ENCODE measurements at places on chromosomes 1 and 21. TPM values are rescaled to one million over a fixed set of nuclear protein-coding genes. Genes with fewer than 3 reads are reported as not detected.

DNA sequence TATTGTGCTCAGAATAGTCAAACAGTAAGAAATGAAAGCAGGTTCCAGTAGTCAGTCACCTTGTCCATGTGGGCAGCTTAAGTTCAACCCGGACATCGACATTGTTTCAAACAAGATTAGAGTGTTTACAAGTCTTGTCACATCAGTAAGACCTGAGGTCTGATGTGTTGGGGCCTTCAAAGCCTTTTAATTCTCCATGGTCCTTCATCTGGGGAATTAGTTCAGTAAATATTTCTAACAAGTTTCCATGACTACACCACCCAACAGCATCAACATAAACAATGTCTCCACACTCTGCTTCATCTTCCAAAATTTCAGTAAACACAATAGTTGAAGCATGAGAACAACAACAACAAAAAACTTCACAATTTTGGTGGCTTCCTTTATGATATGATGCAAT, 15.1 kb upstream of the ADORA1 start:
- no peak for DNase-seq

- DNase-seq: peak; percentile 73
These were observed 15.9 kb upstream of the EDN2 start for GRCh38 chr1:41500378-41500777.

DNA sequence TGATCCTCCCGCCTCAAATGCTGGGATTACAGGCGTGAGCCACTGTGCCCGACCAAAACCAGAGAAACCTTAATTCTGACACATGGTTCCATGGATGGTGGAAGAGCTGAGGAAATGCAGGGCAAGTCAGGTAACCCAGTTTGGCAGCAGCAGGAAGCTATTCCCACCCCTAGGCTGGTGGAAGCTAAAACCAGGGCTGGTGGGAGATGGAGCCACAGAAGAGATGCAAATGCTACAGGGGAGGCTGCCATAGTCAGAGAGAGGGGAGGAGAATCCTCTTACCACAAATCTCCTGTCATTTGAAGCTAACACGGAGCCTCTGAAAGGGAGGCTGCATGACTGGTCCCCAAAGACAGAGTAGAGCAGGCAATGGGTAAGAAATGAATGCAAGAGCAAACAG, 4.1 kb upstream of the CDC42BPA start:
- DNase-seq: no peak

DNA sequence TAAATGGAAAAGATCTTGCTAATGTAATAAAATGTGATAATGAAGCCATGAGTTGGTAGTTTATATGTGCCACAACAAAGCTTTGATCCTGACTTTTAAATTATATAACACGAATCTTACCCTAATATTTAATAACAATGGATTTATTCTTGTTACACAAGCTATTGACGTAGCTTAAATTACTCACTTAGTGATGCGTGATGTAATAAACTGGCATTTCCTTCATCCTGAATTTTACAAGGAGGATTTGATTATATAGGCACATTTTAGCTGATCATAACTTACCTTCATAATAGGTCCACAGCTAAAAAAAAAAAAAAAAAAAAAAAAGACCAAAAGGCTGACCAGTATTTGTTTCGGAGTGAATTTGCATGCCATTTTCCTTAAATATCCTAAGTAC, 76.2 kb upstream of the IVNS1ABP start:
- DNase-seq: no peak

DNA sequence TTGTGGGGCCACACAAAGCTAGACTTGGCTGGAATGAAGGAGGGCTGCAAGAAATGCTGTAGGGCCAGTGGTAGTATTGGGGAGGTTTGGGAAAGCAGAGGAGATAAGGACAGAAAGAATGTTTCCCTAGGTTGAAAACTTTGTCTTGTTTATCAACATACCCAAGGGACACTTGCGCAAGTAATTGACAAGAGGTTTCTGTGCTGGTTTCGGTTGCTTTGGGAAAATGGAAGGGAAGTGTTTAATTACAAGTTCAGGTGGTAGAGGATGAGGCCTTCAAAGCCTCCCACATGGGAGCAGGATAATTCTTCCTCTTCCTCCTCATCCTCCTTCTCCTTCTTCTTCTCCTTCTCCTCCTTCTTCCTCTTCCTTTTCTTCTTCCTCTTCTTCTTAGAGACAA, 182.1 kb upstream of the LMO4 start:
- DNase-seq: no peak

GRCh38 chr1:212953321-212953720, 3.0 kb downstream of the VASH2 start:
- no peak for DNase-seq

DNA sequence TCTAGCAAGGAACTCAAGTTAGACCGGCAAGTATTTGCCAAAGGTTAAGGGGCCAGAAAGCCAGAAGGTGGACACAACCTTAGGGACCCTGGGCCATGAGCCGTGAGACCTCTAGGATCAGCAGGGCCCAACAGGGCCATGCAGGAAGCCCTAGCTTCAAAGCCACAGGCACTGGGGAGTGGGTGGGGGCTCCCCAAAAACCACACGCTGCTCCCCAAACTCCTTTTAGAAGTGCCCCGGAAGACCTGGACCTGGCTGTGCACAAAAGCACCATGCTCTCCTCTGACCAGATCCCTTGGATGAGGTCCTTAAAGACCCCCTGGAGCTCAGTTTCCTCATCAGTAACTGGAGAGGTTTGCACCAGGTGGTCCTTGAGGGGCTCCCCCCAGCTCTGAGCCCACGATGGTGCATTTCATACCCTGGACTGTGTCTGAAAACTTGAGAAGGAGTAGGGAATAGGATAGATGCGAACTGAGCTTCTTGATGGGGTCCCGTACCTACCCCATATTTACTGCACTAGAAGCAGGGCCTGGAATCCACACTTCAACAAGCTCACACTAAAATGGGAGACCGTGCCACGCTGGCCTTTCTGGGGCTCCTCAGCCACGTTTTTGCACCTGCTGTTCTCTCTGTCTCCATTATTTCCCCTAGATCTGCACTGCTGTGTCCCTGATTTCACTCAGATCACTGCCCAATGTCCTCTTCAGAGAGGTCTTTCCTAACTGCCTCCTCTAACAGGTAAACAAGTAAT, 40.6 kb upstream of the LBR start:
- DNase-seq: no peak

FAAH gene
- total RNA-seq: 9.8 TPM

HPCA gene
- total RNA-seq: not detected

FAM78B gene
- 3.8 TPM for total RNA-seq

OXCT2 gene
- total RNA-seq: 0.77 TPM

ADAMTS5 gene
- 3.0 TPM for total RNA-seq

TCP10L gene
- total RNA-seq: 2.9 TPM

SLC30A10 gene
- total RNA-seq: 0.42 TPM

RERE gene
- 115 TPM for total RNA-seq

CCDC27 gene
- total RNA-seq: not detected

TEX38 gene
- total RNA-seq: not detected

Measured in left ventricle myocardium superior (tissue), 1 donor.